ENCODE measurements at places on chromosomes 6 and 20. TPM values are rescaled to one million over a fixed set of nuclear protein-coding genes. Genes with fewer than 3 reads are reported as not detected.

The EBF4 gene
- total RNA-seq: 30.8 TPM

The SLC17A4 gene
- total RNA-seq: 12.7 TPM

The TREML2 gene
- total RNA-seq: not detected

The MYCT1 gene
- 0.29 TPM for total RNA-seq

The LAMA5 gene
- total RNA-seq: 86.9 TPM

The SLC17A3 gene
- total RNA-seq: not detected

Measured in stomach (tissue), 19 donors.